Left ventricle myocardium superior (tissue), 1 donor: ENCODE measurements at places on chromosomes 2 and 18. TPM values are rescaled to one million over a fixed set of nuclear protein-coding genes. Genes with fewer than 3 reads are reported as not detected.

DNA sequence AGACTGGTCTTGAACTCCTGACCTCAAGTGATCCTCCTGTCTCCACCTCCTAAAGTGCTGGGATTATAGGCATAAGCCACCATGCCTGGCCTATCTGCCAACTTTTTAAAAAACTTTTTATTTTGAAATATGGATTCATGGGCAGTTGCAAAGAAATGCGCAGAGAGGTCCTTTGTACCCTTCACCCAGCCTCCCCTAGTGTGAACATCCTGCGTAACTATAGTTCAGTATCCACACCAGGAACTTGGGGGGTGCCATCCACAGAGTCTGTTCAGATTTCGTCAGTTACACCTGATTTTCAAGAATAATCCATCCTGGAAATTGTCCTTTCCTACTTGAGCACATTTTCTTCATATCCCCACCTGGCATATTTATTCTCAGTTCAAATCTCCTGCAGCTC is 33.0 kb downstream of the EFR3B start:
- no peak for DNase-seq

ANKRD62 gene
- not detected for total RNA-seq

KLHL29 gene
- 0.69 TPM for total RNA-seq

- DNase-seq = no peak
Observed at GRCh38 chr2:178114462-178114861, 2.2 kb downstream of the RBM45 start.

- DNase-seq = no peak
Observed at GRCh38 chr2:180334514-180334913, 327.4 kb upstream of the CWC22 start.

- DNase-seq = no peak
Observed at GRCh38 chr2:158043181-158043948, 58.3 kb upstream of the UPP2 start.

DNA sequence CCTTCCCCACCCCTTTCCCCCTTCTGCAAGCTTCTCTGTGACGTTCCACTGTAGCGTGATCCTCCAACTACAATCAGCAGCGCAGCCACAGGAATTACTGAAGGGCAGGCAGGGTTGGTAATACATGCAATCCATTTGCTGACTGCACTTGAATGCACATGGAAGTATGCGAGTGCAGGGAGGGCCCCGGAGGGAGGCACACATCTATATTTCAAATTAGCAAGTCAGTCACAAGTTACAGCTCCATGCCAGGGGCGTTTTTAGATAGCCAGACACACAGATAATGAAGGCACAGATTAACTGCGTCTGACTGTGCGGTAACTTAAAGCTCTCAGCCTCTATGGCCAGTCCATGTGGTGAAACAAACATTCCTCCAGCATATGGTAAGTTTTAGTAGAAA is 209.2 kb upstream of the GATA6 start:
- no peak for DNase-seq

DNA sequence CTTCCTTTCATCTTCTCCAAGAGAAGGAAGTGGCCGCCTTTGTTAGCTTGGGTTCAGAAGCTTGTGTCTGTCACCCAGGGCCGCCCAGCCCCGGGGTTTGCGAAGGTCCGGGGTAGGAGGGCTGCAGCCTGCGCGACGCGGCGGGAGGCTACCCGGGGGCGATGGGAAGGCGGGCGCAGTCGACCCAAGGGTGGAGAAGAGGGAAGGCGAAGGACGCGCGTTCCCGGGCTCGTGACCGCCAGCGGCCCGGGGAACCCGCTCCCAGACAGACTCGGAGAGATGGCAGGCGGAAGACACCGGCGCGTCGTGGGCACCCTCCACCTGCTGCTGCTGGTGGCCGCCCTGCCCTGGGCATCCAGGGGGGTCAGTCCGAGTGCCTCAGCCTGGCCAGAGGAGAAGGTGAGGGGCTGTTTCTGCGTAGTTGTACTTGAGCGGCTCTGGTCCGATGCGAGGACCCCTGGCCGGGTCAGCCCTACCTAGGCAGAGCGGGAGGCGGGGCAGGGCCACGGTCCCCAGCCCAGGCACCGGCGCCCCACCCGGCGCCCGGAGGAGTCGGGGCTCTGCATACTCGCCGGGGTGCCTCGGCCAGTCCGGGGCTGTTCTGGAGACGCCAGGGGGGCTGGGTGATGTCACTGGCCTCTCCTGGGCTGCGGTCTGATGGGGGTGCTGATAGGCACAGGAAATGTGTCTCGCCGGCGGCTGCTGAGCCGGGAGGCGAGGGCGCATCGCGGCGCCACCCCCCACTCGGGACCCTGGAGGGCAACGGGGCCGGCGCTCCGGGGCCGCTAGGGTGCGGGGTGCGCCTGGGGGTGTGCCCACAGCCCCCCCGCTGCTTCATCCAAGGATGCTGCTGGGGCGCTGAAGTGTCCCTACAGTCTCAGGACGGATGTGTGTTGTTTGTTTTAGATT is at the start of gene QPCT:
Gene QPCT, plus strand, starts transcription at position 178 of the 909 bp plus-strand sequence. Its CDS starts 102 bp downstream, at position 280.
- DNase-seq = peak; percentile 62

DNA sequence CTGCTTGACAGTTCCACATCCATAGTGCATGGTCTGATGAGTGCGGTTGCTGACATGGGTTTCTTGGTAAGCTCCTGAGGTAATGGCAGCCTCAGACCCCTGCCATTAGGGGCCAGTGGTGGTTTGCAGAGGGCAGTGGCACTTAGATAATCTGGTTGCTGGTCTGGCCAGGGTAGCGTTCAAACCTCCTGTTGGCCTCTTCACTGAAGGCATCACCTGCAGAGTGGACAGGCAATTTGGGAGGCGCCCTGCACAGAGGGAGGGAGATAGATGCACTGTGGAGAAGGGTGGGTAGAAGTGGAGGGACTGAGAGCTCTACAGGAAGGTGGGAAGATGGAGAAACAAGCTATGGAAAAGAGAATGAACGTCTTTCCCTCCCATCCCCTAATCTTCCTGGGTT is 3.7 kb downstream of the HTRA2 start:
- no peak for DNase-seq
